ENCODE measurements at places on chromosomes 16 and 17. TPM values are rescaled to one million over a fixed set of nuclear protein-coding genes. Genes with fewer than 3 reads are reported as not detected.

DNA sequence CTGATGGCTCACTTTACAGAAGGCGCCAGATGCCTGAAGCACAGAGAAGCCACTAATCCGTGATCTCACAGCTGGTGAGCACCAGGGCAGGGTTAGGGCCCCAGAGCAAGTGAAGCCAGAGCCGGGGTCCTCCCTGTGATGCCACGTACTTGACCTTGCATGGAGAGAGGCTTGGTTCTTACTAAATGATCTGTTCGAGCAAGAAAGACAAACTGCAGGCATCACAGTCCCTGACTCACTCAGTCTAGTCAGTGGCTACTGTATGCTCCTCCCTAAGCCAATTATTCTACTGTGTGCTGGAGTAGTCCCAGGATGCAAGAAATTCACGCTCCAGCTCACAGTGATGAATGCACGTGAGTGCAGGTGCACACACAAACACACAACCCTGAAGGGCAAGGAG lies 55.4 kb downstream of the SDK2 start:
- peaks cover 44% of the 10 kb centered on the region for H3K4me1 ChIP-seq
- H3K27me3 ChIP-seq = no peaks in the 10 kb centered on the region
- H3K27ac ChIP-seq = no peak overlapping the region
- no peak for DNase-seq
- H3K4me3 ChIP-seq = no peak overlapping the region

Gene FBXO39
- total RNA-seq = not detected

Gene SDR42E2
- 0.15 TPM for total RNA-seq

Gene CCL22
- total RNA-seq = 1.0 TPM

GRCh38 chr16:49470513-49470991 lies 96.9 kb downstream of the C16orf78 start:
- no peak overlapping the region for H3K27ac ChIP-seq
- H3K4me1 ChIP-seq = no peaks in the 10 kb centered on the region
